Liver (tissue), 10 donors: ENCODE measurements at places on chromosomes 5 and 9. TPM values are rescaled to one million over a fixed set of nuclear protein-coding genes. Genes with fewer than 3 reads are reported as not detected.

DNA sequence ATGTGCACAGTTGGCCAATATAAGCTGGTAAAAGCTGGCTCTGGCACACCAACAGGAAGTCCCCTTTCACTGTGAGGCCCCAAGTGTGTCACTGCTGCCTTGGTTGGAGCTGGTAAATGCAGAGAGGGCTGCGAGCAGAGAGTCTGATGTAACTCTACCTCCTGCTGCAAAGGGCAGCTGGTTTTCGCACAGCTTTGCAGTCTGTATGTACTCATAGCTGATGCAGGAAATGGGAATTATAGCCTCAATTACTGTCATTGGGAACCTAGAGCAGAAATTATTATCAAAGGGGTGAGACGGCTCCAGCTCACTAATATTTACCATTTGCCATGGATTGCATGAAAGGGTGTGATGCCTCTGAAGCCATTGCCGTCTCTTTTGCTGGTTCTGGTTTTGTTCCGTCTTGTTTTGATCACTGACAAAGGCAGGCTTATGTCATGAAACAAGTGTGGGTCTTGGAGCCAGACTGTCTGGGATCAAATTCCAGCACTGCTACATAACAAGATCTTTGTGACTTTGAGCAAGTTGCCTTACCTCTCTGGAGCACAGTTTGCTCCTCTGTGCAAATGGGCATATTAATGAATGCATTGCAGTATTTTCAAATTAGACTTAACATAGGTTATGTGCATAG lies 124.3 kb upstream of the SLC25A48 start:
- H3K27ac ChIP-seq = no peak overlapping the region
- no peaks in the 10 kb centered on the region for H3K27me3 ChIP-seq
- H3K36me3 ChIP-seq = no peaks in the 10 kb centered on the region
- H3K4me1 ChIP-seq = no peaks in the 10 kb centered on the region
- no peak overlapping the region for H3K4me3 ChIP-seq
- no peak for DNase-seq

- H3K27ac ChIP-seq = peak overlapping the region; percentile 28
- H3K27me3 ChIP-seq = no peaks in the 10 kb centered on the region
- no peaks in the 10 kb centered on the region for H3K4me1 ChIP-seq
- H3K4me3 ChIP-seq = no peak overlapping the region
- no peaks in the 10 kb centered on the region for H3K36me3 ChIP-seq
Observed at GRCh38 chr9:136962163-136962562, 10.1 kb downstream of the LCN12 start.

DNA sequence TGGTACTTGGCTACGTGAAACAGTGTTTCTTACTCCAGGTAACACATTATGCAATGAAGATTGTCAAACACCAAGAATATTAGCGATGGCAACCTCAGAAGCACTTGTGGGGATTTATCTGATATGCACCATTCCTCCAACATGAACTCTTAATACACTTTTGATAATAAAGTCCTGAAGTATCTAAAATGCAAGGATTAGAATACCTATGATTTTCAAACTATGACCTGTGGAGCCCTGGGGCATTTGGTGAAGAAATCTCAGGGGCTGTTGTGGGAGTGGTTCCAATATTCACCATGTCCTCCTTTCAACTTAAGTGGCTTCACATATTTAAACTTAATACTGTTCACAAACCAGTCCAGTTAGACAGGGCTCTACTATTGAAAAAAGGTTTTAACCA lies 214.6 kb upstream of the POU5F2 start:
- H3K4me1 ChIP-seq = no peaks in the 10 kb centered on the region
- H3K27ac ChIP-seq = no peak overlapping the region
- H3K36me3 ChIP-seq = no peaks in the 10 kb centered on the region

- peak; percentile 58 for DNase-seq
- H3K27me3 ChIP-seq = no peaks in the 10 kb centered on the region
- peak overlapping the region; percentile 63 for H3K27ac ChIP-seq
- H3K4me3 ChIP-seq = peak overlapping the region; percentile 59
- H3K36me3 ChIP-seq = no peaks in the 10 kb centered on the region
Observed at GRCh38 chr9:83219154-83219923, 156.4 kb upstream of the RASEF start.

The SURF6 gene
- 4.9 TPM for total RNA-seq

The CMYA5 gene
- total RNA-seq = 2.9 TPM

The IL13 gene
- total RNA-seq = not detected
